Activated CD8-positive, alpha-beta memory T cell treated with anti-CD3 and anti-CD28 coated beads, Interleukin-2, amount 50 U/mL, for 4 hours (primary cell): ENCODE measurements at places on chromosomes 7 and 10.

DNA sequence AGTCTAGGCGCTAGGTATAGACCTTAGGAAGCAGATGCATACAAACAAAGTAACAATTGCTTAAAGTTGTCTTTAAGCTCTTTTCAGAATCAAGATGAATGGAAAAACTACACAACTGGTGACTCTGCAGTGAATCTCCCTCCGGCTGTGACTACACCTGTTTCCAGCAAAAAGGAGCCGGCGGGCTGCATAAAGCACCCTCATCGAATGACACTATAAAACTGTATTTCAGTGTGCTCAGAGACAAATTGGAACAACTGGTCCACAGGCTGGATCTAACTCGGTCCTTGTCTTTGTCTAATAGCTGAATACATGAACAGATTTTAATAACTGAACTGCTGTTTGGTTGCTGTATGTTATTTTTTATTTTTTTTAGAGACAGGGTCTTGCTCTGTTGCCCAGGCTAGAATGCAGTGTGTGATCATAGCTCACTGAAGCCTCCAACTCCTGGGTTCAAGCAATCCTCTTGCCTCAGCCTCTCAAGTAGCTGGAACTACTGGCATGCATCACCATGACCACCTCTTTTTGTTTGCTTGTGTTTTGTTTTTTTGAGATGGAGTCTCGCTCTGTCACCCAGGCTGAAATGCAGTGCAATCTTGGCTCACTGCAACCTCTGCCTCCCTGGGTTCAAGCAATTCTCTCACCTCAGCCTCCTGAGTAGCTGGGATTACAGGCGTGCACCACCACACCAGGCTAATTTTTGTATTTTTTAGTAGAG, 64.2 kb upstream of the SVIL start:
- DNase-seq = no peak

- DNase-seq = peak; percentile 26
Observed at GRCh38 chr10:92240289-92241157, 50.4 kb downstream of the CPEB3 start.

DNA sequence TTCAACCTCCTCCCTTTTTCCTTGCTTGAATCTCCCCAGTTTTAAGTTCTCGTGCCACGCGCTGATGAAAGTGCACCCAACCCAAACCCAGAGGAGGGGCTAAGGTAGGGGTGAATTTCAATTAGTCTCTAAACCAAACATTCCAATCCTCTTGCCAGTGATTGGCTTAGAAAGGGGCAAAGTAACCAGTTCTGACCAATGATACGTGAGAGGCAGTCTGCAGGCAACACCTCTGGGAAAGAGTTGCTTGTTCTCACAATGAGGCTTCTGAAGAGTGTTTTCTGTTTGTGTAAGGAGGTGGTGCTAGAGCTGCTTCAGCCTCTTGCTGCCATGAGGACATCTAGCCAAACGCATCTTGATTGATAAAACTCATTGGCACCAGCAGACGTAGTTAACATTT, 21.8 kb downstream of the SLC35G1 start:
- DNase-seq = no peak

DNA sequence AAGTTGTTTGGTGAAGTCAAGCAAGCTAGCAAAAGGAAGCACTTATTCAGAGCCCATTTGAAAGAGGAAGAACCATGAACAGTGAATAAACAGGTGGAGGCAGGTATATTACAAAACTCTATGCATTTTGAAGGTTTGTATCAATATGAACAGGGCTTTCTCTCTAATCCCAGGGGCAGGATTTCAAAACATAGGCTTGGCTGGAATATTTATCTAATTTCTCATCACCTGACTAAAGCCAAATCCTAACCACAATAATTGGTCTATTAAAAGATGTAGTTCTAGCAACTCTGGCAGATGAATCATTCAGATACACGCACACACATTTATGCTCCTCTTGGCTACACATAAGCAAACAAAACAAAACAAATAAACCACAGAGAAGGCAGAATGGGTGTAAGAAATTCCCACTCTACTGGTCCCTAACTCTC, 554.4 kb downstream of the INHBA start:
- DNase-seq = no peak

DNA sequence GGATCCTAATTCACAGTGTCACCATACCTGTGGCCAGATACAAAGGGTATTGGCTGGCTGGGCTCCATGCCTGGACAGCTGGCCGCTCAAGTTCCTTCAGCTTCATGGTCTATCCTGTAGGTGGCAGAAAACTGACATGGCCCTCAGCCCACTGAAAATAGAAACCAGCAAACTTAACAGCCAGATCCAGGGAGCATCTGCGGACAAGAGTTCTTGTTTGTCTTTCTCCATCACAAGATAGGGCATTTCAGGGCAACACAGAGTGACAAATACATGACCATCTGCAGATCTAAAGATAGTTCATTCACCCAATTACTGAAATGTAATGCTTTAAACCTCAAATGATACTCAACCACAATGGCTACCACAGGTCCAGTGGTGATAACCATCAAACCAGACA, 2.8 kb downstream of the SEC31B start:
- no peak for DNase-seq
